Ureter (tissue), 1 donor: ENCODE measurements at places on chromosomes 1 and 21. TPM values are rescaled to one million over a fixed set of nuclear protein-coding genes. Genes with fewer than 3 reads are reported as not detected.

LCE2A gene
- not detected for total RNA-seq

DMRTA2 gene
- not detected for total RNA-seq

HAO2 gene
- total RNA-seq: 0.23 TPM

PGBD5 gene
- 1.8 TPM for total RNA-seq

CLCA1 gene
- total RNA-seq: 0.18 TPM

EPHA2 gene
- 58.9 TPM for total RNA-seq

DAB1 gene
- total RNA-seq: 12.2 TPM

ADGRL2 gene
- 41.9 TPM for total RNA-seq

S100A2 gene
- 317 TPM for total RNA-seq

OR2T35 gene
- total RNA-seq: not detected

GRCh38 chr1:203512848-203513584 is 19.1 kb downstream of the OPTC start:
- peak; percentile 79 for DNase-seq

DNA sequence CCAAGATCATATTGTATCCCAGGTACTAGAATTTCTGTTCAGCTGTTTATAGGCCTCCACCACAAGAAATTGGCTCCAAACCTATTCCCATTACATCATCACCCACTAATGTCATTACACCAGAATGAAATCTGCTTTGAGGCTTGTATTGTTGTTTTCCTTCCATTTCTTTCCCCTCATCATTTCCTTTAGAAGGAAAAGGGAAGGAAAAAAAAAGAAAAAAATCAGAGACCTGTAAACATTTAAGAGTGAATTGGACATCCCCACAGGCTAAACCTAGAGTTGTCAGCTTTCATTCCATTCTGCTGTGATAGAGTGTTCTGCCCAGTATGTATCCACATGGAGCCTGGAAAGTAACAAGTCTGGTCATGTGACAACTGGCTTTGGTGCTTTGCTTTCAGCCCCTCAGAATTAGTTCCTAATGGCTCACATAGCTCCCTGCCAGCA is 44.6 kb downstream of the NFYC start:
- DNase-seq: no peak

GRCh38 chr1:109657970-109658369 is 2.1 kb downstream of the GSTM4 start:
- no peak for DNase-seq

DNA sequence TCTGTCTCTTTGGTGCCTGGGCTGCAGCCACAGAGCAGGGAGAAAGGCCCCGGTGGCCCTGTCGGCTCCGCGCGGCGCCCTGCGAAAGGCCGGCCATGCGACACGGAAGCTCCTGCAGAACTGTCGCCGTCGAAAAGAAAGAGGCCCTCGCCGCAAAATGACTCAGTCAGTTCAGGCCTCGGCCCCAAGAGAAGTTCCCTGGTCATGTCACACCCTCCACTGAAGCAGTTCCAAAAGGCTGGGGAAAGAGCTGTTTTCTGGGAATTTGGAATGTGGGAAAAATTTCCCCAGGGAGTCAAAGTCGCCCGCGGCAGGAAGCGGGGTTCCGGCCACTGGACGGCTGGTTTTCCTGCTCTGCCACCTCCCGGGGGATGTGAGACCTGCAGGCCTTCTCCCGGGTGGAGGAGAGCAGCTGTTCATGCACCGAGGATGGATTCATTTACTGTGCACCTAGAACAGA is 115.8 kb upstream of the ZNF678 start:
- DNase-seq: no peak

GRCh38 chr1:66197120-66197519 is 336.8 kb upstream of the SGIP1 start:
- DNase-seq: no peak

GRCh38 chr1:9340864-9341263 is 48.2 kb downstream of the SPSB1 start:
- DNase-seq: no peak

GRCh38 chr1:65253800-65254319 is 55.5 kb upstream of the DNAJC6 start:
- no peak for DNase-seq

DNA sequence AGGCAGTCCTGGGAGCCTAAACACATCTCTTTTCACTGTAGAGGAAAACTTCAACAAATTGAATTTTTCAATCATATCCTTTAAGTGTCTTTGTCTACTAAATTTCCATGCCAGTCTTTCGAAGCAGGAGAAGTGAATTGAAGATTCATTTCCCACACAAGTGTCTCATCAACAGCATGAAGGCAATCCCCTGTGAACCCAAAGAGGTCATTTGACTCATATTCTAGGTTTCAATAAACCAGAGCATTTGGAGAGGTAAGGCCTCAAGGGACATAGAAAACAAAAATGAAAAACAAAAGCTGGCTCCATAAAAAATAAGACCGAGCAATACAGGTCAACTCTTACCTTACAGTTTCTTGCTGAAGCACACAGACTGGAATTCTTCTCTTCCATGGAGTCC is 94.1 kb upstream of the ATP1B1 start:
- no peak for DNase-seq

GRCh38 chr1:87560601-87561360 is 232.1 kb downstream of the LMO4 start:
- no peak for DNase-seq

DNA sequence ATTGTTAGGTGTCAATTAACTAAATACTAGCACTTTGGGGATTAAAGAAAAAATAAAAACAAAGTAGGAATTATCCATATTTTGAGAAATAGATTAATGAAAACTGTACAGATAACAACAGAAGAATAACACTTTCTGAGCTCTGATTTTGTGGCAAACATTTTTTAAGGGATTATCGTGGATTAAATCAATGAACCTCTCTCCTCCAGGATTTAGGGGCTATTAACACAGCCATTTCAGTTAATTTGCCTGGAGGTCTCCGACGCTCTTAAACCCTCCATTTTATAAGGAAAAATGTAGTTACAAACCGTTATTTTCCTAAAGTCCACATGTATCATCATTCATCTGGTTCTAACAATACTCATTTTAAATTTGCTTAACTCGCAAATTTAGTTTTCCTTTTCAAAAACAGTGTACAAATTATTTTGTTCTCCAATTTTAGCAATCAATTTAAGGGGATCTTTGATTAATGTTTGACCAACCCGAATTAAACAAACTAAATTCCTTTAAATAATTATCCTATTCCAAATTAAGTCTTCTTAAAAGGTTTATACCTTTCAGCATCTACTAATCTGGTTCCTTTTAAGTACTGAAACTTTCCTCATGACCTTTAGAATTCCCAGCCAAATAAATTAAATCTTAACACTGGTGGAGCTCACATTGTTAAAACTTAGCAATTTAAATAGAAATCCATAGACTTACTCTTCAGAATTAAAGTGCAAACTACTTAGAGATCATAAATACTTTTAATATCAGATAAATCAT is 30.7 kb upstream of the RNF187 start:
- DNase-seq: no peak

DNA sequence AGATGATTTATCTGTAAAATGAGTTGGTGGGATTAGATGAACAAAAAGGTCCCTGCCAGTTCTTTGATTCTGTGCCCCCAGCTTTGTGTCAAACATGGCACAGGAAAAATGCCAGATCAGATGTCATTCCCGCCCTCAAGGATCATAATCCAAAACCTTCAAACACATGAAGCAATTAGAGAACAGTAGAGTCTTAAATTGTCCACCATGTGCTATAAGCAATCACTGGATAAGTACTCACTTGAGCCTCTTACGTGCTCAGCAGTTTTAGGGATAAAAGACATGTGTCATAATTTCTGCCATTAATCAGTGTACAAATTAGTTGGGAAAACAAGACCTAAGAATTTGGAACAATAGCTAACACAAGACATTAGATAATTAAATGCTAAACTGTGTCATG is 15.4 kb upstream of the KIAA0040 start:
- DNase-seq: no peak

- no peak for DNase-seq
Measured at GRCh38 chr1:204889681-204890383, 19.2 kb downstream of the NFASC start.

DNA sequence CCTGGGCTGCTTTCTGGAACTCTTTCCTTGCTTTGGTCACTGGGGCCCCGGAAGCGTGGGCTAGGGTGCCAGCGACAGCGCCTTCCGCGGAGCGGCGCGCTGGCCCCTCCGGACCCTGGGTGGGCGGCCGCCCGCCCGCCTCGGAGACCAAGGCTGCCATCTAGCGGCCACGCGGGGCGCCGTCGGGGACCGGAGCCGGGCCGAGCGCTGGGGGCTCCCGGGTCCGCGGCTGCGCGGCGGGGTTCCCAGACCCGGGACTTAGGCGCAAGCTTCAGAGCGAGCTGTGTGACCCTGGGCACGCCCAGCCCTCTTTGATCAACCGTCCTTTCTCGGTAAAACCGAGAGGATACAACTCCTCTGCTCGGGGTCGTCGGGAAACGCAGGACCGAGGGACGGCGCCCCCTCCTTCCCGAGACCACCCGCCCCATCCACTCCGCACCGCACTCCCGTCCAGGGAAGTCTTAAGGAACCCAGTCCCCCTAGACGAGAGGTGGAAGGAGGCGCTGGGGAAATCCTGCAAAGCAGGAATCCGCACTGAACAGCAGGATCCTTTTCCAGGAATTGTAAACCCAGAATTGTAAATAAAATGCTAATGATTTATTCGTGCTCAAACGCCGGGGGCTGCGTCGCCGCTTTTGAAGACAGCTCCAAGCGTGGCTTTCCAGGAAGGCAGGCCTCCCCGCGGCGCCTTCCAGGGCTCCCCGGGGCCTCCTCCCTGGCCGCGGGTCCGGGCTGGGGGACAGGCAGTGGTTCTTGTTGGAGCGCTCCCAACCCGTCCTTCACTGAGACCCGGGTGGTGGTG is 41.2 kb downstream of the RRAGC start:
- DNase-seq: no peak

- DNase-seq: no peak
Measured at GRCh38 chr1:172275478-172275877, 145.0 kb upstream of the C1orf105 start.

DNA sequence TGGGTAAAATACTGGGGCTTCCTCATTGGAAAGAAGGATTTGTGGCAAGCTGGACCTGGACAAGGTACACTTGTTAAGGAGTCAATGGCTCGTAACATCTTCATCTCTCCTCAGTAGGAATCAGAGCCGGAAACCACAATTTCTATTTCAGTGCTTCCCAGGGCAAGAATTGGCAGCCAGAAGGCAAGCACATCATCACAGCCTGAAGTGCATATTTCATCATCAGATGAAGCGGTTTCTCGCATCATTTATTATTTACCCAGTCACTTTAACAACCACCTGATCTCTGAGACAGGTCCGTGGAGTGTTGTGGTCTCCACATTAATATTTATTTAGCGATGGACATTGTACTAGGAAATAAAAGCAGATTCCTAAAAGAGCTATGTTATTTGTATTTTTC is 55.0 kb downstream of the KCNJ15 start:
- no peak for DNase-seq

DNA sequence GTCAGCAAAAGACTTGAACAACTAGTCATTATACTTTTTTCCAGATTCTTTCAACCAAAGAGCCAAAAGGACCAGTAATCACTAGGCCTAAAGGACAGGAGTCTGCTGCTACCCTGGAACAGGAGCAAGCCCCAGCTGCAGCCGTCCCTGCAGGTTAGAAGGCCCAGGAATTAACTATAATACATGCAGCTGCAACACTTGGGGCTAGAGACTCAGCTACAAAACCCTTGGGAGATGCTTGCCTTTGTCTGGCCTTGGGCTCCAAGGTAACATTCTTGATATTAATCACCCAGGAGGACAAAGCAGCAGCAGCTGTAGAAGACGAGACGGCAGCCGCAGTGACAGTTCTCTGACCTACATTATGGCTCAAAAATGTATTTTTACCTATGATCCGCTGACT is 841.2 kb upstream of the ADGRL4 start:
- DNase-seq: no peak

DNA sequence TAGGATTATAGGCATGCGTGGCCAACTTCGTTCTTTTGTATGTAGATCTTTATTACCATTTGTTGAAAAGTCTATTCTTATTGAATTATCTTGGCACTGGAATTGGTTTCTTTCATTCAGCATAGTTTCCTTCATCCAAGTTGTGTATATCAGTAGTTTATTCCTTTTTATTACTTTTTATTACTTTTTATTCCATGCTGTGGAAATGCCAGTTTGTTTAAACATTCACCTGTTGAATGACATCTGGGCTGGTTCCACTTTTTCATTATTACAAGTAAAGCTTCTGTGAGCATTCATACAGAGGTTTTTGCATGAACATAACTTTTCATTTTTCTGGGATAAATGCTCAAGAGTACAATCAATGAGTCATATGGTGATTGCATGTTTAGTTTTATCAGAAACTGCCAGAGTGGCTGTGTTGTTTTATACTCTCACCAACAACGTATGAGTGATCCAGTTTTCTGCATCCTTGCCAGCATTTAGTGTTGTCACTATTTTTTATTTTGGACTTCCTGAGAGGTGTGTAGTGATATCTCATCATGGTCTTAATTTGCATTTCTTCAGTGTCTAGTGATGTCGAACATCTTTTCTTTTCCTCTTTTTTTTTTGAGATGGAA is 28.6 kb downstream of the PTPRU start:
- no peak for DNase-seq

- DNase-seq: no peak
Measured at GRCh38 chr1:116325104-116325503, 47.9 kb upstream of the ATP1A1 start.

- DNase-seq: no peak
Measured at GRCh38 chr1:84000196-84000885, 1.4 kb upstream of the TTLL7 start.

DNA sequence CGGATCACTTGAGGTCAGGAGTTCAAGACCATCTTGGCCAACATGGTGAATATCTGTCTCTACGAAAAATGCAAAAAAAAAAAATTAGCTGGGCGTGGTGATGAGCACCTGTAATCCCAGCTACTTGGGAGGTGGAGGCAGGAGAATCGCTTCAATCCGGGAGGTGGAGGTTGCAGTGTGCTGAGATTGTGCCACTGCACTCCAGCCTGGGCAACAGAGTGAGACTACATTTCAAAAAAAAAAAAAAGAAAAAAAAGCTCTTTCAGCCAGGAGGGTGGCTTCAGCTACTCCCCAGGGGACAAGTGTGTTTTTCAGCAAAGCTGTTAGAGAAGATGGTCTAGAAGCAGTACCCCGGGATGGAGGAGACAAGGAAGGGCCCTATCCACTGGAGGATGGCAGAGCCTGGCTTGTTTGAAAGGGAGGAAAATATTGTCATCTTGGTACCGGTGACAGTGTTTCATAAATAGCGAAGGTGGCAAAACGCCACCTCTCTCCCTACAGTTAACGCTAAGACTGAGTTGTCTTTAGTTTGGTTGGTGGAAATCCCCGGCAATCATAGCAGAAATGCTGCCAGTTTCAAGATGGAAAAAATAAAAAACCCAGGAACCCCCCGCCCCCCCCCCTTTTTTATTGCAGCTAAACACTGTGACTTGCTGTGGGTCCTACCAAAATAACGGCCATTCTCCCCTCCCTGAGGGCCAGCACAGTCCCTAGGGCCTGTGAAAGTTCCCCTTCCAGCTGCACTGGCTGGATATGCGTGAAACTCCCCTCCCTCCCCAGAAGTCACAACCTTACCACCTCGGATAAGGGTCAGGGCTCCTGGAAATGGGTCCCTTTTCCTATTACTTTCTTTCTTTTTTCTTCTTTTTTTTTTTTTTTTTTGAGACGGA is 3.5 kb downstream of the PIK3CD start:
- DNase-seq: no peak

GRCh38 chr1:149843431-149844041 is 55.8 kb upstream of the BOLA1 start:
- peak; percentile 41 for DNase-seq
